ENCODE measurements at places on chromosomes 2 and 18.

DNA sequence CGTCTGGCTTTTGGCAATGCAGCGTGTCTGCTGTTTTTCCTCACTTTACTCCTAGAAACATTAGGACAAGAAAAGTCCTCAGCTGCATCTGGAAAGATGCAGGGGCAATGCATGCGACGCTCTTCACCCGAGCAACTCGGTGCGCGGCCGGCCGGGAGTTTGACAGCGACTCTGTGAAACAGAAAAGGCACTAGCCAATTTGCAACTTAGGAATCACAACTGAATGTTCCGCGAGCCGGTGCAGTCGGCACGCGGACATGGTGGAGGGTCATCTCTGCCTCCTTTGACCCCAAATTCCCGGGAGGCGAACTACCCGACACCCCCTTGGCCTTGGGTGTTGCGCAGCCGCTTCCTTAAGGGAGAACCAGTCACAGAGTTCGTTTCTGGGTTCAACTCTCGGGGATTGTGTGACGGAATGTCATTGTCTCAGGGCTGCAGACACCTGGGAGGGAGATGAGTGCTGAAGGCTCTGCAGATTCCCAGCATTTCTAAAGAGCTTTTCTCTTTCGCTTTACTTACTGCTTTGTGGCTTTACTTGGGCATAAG, 9.8 kb downstream of the NR4A2 start:
- DNase-seq: no peak

DNA sequence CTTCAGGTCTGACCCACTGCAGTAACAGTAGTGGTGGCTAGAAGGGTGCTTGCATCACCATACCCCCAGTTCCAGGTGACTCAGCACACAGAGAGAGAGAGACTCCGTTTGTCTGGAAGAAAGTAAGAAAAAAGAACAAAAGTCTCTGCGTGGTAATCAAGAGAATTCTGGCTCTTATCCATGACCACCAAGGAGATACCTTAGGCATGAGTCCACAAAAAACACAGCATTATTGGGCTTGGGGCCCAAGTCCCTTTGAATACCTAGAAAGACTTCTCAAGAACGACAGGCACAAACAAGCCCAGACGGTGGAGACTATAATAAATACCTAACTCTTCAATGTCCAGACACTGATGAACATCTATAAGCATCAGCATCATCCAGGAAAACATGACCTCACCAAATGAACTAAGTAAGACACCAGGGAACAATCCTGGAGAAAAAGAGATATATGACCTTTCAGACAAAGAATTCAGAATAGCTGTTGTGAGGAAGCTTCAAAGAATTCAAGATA, 21.7 kb upstream of the BAZ2B start:
- no peak for DNase-seq

DNA sequence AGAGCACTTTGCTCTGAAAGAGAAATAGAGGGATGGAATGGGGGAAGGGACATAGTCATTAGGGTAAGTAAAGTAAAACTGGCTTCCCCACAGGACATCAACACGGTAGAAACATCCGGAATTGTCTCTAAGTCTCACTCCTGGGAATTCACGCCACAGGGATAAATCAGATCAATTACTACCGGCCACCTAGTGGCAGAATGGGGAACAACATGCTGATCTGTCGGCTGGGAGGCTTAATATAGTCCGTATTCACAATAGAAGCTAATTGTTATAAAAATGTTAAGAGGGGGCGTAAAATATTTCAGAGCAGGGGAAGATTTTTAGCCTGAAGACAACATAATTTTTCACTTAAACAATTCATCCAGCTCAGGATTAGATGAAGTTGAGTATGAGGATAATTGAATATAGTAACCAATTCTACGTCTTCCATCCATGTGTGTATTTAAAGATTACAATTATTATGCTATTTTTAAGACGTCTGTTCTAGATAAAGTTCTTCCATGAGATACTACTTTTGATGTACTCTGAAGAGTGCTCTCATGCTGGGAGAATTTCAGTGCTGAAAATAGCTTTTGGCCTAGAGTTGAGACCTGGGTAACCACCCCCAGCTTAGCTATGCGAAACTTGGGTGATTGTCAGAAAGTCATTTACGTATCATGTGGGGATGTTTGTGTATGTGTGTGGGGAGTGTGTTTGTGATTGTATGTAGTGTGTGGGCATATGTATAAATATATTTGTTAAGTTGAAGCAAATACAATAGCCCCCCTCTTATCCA, 65.7 kb downstream of the LRRTM1 start:
- no peak for DNase-seq

GRCh38 chr2:239167011-239167673, 233.7 kb downstream of the HDAC4 start:
- no peak for DNase-seq

All from activated gamma-delta T cell (primary cell).